ENCODE measurements at places on chromosomes 7 and 10.

- no peak for DNase-seq
Observed at GRCh38 chr10:107487284-107487683, 322.8 kb upstream of the SORCS1 start.

GRCh38 chr10:95466436-95466835 lies 94.7 kb downstream of the SORBS1 start:
- no peak for DNase-seq

- DNase-seq = no peak
Observed at GRCh38 chr7:116438267-116438666, 61.3 kb upstream of the CAV2 start.

DNA sequence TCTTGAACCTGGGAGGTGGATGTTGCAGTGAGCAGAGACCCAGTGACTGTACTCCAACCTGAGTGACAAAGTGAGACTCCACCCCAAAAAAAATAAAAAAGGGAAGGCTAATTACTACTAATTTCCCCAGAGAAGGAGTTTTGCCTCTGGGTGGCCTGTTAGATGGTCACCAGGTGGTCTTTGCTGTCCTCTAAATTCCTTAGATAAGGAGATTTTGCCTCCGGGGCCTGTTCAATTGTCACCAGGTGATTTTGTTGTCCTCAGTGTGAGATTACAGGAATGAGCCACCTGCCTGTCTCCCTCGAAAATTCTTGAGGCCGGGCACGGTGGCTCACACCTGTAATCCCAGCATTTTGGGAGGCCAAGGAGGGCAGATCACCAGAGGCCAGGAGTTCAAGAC lies 24.4 kb upstream of the ZMIZ2 start:
- no peak for DNase-seq

DNA sequence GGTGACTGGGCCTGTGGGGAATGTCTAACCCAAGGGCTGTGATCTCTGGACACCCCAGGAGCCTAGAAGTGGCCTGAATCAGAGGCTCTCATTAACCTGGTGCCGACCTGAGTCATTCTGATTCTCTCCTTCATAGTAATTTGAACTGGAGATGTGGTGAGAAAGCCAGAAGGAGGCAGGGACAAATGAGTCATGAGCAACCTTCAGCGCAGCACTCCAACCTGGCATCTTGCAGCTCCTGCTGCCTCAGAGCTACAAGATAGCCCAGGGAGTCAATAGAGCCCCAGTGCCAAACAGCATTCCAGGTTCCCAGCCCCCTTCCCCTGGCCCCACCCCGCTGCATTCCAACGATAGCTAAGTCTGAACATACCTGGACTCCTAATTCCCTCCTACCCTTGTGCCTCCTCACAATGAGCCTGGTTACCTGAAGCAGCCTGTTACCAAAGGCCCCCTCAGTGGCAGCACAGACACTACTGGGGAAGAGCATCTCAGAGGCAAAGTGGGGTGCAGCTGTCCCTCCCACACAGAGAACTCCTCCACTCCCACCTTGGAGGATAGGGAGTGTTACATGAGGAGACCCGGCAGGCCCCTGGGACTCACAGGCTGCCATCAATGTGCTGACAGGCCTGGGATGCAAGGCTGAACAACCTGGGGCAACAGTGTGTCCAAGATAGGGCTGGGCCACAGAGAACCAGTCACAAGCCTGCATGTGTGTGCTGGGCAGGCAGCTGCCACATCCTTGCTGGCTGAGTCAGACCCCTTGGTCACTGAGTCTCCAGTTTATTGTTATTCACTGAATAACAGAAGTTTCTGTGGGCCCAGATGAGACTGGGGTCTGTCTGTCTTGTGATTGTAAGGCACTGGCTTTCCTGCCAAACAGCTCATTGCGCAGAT lies 76.8 kb upstream of the LEP start:
- DNase-seq = no peak

GRCh38 chr10:120600871-120601649 lies 144.0 kb downstream of the PLPP4 start:
- DNase-seq = peak; percentile 28

GRCh38 chr7:117769085-117769484 lies 104.2 kb downstream of the CTTNBP2 start:
- no peak for DNase-seq

DNA sequence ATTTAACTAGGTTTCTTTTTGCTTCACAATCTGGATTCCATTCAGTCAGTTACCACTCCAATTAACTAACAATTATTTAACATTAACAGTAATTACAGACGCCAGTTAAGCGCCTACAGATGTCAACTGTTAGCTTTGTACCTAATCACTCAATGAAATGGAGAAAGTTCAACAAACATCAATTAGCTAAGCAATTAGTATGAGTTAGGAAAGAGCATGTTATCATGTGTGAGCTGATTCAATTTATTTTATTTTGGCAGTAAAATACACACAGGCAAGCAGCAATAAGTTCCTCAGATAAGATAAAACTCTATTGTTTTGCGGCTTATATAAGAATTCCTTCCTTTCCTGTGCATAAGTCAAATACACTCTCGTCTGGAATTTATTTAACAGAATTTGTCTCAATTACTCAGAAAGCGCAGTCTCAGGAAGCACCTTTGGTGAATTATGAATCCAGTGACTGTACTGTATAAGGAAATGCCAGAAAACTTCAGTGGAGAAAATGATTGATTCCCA lies 427.1 kb upstream of the GALNT17 start:
- DNase-seq = no peak

DNA sequence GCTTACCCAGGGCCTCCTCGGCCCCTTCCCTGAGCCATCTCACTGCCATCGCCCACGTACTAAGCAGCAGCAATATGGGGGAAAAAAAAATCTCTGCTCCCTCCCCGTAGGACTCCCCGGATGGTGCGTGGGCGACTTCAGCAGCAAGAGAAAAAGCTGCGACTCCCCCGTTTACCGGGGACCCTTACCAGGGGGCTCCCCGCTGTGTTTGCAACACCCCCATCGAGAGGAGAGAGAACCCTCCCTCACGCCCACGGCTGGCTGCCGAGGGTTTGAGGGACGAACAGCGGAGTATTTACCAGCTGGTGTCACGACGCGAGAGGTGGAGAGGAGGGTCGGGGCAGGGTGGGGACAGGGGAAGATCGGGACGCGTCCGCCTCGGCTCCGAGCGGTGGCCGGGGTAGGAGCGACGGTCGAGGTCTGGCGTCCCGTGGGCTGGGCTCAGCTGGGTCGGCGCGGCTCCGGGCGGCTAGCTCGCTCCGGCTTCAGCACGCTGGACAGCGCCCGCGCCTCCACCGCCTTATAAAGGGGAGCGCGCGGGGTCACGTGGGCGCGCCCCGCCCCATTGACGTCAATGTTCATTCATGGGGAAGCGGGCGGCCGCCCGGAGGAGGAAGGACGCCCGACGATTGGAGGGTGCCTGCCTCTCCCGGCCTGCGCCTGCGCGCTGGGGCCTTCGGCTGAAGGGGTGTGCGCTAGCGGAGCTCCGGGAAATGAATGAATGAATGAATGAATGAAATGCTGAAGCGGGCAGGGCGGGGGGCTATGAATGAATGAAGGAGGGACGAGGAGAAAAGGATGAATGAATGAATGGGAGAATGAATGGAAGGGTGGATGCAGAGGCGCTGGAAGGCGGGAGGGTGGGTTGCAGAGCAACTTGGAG lies at the start of gene VGF:
VGF (minus strand) TSS at position 495 of the 883 bp plus-strand sequence. CDS start 726 bp downstream, outside the sequence.
- peak; percentile 98 for DNase-seq

DNA sequence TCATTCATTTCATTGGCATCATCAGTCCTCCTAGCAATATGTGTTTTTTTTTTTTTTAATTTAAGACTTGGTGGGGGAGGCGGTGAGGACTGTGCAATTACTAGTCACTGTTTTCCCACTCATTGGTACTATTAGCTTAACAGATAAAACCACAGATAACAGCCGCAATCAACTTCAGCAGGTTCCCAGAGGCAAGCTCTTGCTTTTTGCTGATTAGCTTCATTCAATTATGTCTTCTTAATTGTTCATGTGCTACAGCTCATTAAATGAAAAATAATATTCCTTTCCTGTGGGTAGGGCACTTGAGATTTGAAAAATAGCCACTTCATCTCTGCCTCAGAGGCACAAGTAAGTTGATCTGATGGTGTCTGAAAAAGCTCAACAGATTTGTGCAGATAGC lies 215.5 kb downstream of the PCDH15 start:
- DNase-seq = no peak

- no peak for DNase-seq
Observed at GRCh38 chr7:48296966-48297365, 125.7 kb downstream of the ABCA13 start.

- DNase-seq = peak; percentile 33
Observed at GRCh38 chr7:3301831-3302618, 973 bp downstream of the SDK1 start.

Measured in inflammatory macrophage treated with lipopolysaccharide for 1 hour (primary cell).